ENCODE measurements at places on chromosomes 16 and 17.

- no peak for DNase-seq
Measured at GRCh38 chr16:55048745-55049144, 118.1 kb downstream of the IRX5 start.

- no peak for DNase-seq
Measured at GRCh38 chr17:60941028-60941427, 263.4 kb downstream of the BCAS3 start.

DNA sequence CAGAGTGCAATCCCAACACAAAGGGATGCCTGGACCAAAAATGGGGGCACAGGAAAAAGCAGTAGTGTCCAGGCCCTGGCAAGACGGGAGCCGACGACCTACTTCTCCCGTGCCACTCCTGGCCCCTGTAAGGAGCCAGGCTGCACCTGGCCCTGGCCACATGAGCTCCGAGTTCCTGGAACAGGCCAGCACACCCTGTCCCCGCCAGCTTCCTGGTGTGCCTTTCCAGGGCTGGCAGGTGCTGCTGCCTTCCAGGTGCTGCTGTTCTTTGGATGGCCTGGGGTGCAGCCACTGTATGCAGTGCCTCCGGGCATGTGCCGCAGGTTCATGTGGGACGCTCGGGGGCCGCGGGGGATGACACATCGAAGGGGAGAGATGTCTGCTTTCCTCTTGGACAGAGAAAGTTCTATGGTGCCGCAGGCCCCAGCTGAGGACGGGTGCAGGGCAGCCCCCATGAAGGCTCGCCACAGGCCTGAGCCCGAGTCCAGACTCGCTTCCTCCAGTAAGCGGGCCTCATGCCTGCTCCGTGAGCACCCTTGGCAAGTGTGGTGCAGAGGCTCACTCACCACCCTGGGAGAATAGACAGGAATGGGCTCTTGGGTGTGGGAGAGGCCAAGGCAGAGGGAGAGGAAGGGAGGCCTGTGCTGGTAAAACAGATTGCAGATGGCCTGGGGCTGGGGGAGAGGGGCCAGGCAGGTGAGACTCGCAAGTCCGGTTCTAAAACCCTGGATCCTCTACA, 54.7 kb upstream of the FASN start:
- no peak for DNase-seq

- no peak for DNase-seq
Measured at GRCh38 chr16:70737377-70738082, 51.7 kb upstream of the MTSS2 start.

DNA sequence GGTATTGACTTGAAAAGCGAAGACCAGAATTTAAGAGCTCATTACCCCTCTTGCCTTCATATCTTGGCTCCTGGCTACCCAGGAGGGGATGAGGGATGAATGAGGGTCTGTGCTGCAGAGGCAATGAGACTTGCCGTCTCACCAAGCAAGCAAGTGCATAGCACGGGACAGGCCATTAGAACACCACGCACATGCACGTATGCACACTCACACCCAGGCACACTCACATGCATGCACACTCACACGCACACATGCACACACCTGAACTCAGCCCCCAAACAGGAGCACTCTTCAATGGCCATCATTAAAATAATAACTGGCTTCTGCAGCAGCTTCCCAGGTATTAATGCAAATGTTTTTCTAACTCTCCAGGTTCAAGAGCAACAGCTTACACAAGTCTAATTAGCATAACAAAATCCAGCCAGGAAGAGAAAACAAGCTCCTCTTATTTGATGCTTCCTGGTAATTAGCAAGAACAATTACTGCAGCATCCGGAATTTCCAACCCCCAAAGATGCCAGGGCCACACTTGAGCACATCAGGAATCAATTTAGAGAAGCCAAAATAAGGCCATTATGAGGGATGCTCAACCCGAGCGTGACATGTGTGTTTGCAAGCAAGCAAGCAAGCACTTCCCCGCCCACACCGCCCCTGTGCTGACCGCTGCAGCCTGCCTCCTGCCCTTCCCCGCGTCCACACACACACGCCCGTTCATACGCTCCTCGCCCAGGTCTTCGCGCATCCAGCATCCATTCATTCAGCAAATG, 171.6 kb upstream of the TNRC6C start:
- no peak for DNase-seq

DNA sequence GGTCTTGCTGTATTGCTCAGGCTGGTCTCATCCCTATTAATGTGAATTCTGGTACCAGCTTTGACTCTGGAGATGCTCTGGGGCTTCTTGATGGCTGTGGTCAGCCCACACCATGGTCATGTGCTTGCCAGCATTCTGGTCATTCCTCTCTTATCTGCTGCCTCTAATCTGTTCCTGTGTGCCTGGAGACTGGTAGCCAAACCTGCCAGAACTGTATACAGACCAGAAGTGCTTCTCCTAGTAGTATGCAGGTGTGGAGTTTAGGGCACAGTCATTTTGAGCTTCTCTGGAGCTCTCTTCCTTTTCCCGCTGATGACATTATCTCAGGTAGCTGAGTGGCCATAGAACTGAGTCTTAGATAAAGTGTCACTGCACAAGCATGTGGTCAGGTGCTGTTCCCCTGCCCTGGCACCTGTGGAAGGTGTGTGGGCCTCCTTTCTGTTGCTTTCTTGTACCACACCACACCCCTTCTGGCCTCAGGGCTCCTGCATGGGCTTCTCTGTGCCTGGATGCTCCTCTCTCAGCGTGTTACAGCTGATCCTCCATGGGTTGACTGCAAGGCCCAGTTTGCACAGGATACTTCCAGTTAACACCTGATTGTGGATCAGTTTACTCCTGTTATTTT, 162.7 kb downstream of the SPECC1 start:
- DNase-seq: no peak
